ENCODE measurements at places on chromosomes 6 and 20.

- DNase-seq = no peak
Measured at GRCh38 chr20:55155360-55155759, 680.0 kb downstream of the DOK5 start.

DNA sequence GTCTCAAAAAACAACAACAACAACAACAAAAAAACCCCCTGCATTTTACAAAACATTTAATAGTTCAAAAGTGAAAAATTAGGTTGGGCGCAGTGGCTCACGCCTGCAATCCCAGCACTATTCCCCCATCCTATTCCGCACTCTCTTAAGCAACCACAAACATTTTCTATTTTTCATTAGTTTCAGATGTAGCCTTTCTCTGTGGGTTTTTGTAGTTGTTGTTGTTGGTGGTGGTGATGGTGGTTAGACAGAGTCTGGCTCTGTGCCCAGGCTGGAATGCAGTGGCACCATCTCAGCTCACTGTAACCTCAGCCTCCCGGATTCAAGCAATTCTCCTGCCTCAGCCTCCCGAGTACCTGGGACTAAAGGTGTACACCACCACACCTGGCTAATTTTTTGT lies 6.4 kb upstream of the GMNN start:
- no peak for DNase-seq

DNA sequence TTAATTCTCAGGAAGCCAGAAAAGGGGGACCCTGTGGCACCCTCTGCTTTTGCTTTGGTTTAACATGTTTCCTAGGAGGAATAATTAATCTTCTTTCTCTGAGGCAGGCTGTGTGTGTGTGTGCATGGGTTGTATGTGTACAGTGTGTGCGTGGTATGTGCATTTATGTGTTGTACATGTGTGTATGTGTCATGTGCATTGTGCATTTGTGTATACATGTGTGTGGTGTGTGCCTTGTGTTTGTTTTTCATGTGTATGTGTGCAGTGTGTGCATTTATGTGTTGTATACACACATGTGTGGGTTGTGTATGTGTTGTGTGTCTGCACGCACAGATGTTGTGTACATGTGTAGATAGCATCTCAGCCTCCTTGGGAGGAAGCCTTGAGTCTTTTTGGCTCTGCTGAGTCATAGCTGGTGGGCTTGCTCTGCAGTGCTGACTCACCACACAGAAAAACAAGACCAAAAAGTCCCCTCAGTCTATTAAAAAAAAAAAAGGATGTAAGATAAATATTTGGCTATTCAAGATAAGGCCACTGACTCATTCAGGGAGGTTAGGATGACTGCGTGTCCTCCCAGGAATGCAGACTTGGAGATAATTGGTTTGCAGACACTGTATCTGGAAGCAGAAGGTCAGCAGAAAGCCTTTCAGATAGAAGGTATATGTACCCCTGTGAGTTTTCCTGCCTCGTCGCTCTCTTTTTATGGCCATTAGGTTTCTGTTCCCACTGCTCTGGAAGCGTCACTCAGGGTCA lies 58.6 kb downstream of the SYNJ2 start:
- no peak for DNase-seq

GRCh38 chr6:164000276-164000675 lies 585.8 kb downstream of the QKI start:
- no peak for DNase-seq

DNA sequence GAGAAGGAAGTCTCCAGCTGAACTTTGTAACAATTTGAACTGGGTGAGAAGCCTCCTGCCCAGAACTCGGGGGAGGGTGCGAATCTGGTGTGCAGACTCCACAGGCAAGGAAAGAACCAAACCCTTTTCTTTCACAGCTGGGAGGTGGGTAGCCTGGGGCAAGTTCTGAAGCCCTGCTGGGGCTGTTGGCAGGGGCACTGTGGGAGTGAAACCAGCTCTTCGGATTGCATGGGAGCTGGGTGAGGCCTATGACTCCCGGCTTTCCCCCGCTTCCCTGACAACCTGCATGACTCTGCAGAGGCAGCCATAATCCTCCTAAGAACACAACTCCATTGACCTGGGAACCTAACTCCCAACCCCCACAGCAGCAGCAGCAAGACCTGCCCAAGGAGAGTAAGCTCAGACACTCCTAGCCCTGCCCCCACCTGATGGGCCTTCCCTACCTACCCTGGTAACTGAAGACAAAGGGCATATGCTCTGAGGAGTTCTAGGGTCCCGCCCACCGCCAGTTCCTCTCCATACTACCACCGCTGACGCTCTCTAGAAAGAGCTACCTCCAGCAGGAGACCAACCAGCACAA lies 37.5 kb downstream of the SOD2 start:
- DNase-seq = no peak

DNA sequence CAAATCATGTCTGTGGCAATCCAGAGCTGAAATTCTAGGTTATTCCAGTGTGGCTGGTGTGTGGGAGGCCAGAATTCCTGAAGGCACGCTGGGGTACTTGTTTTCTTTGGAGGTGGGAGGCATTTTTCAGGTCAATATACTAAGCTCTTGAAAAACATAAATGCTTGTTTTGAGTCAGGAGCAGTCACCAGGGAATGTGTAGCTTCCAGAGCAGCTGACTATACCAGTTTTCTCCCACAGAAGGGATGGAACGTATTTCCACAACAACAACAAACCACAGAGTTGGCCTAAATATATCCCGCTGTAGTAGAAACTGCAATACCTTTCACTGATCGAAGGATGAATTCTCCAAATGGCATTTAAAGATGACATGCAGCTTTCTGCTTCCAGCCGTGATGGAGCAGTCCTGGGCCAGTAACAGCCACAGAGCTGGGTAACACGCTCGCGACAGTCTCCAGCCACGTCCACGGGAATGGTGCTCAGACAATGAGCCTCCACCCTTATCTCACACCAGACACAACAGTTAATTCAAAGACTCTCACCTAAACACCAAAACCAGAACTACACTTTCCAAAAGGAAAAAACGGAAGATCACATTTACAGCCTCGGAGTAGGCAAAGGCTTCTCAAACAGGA lies 23.2 kb downstream of the CHRNA4 start:
- DNase-seq = no peak

GRCh38 chr6:140855520-140855919 lies 1277.2 kb upstream of the GJE1 start:
- no peak for DNase-seq

DNA sequence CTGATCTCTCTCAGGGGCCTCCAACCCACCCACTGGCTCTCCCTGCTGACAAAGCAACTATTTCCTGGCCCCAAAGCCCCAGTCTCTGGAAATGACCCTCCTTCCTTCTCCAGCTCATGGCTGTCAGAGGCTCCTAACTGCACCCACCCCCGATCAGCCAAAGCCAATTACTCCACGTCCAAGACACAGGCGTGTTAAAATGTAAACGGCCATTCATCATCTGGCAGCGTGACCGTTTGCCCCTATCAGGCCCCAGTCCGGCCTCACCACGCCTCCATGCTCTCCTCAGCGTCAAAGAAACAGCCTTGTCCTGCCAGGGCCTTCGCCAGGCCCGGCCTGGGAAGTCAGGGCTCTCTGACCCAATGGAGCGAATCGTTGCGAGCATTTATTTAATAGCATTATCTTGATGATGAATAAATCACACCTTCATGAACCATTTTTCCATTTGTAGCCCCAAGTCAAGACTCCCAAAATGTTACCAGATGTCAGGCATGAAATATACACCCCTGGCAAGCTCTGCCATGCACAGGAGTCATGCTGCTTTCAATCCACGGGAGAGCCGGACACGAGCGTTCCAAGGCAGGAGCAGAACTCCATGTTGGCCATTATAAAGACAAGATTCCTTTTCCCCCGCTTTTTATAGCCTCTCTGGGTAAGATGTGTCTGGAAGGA lies 17.7 kb downstream of the RIPOR3 start:
- no peak for DNase-seq

- DNase-seq = no peak
Measured at GRCh38 chr6:120198033-120198432, 848.5 kb upstream of the MAN1A1 start.

- DNase-seq = no peak
Measured at GRCh38 chr6:35280903-35281302, 16.7 kb upstream of the DEF6 start.

- peak; percentile 68 for DNase-seq
Measured at GRCh38 chr6:159044899-159045727, at the start of gene TAGAP. TSS of gene TAGAP (minus strand) at chr6:159044991. CDS start at chr6:159044146, 845 bp downstream.

- DNase-seq = no peak
Measured at GRCh38 chr20:53660078-53660909, 66.7 kb upstream of the ZNF217 start.

GRCh38 chr20:50149481-50150254 lies 3.9 kb downstream of the PEDS1 start:
- no peak for DNase-seq
